Hypothalamus (tissue), 51 donors: ENCODE measurements at places on chromosomes 16 and 17.

DNA sequence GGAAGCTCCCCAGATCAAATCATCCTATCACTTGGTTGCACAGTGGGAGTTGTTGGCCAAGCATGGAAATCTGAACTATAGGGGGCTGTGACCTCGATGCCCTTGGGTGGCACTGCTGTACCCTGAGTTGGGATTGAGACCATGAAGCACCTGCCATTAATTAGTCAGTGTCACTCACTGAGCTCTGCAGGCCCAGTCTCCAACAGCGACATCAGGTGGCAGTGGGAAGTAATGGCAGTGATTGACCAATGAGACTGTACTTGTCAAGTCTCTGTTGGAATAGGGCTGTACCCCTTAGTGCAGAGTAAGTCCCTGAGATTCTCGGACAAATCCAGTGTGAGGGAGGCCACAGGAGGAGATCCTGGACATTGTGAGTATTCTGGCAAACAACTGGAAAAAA, 118.0 kb upstream of the RPL38 start:
- no peak for DNase-seq

DNA sequence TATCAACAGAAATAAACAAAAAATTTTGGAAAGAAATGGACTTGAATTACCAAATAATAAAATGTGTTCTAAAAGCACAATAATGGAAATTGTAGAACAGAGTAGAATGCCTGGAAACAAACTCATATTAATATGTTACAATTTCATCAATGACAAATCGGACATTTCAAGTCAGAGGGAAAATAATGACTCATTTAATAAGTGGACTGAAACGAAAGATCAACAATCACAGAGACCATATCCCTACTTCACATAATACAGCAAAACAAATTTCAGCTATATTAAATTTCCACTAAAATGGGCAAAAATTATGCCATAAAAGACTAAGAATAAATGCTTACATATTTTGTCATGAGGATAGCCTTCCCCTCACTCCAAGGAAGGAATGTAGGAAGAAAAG, 25.7 kb downstream of the CDYL2 start:
- no peak for DNase-seq

- no peak for DNase-seq
Measured at GRCh38 chr16:59295993-59296736, 562.0 kb upstream of the GOT2 start.

DNA sequence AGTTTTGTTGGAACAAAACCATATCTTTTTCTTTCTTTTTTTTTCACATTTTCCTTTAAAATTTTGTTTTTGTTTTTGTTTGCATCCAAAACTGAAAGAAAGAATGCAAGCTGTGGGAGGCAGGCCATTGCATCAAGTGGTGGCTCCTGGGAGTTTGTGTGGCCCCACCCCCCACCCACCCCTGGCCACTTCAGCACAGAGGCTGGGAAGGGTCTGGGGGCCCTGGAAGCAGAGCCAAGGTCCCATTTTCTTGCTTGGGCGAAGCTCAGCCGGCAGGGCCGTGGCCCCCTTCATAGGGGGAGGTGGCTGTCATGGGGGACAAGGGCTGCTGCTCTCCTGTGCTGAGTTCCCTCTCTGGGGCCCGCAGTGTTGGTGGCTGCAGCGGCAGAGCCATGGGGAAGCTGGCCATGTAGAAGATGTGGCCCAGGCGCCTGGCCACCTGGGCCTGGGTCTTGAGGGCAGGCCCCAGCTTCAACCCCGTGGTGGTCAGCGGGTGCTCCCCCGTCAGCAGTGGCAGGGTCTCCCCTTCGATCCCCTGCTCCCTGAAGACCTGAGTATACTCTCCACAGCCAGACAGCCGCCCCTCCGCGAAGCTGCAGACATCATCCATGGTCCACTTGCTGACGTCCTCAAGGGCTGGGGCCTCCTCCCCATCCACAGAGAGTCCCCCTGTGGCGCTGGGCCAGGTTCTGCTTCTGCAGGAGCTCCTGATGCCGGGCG, 19.8 kb downstream of the PAFAH1B1 start:
- no peak for DNase-seq

- DNase-seq, result no peak
Measured at GRCh38 chr17:17275971-17276370, 5.1 kb downstream of the COPS3 start.

GRCh38 chr17:36862116-36862920, 75.0 kb upstream of the LHX1 start:
- no peak for DNase-seq

GRCh38 chr17:80529104-80529903, 15.3 kb upstream of the RPTOR start:
- no peak for DNase-seq

DNA sequence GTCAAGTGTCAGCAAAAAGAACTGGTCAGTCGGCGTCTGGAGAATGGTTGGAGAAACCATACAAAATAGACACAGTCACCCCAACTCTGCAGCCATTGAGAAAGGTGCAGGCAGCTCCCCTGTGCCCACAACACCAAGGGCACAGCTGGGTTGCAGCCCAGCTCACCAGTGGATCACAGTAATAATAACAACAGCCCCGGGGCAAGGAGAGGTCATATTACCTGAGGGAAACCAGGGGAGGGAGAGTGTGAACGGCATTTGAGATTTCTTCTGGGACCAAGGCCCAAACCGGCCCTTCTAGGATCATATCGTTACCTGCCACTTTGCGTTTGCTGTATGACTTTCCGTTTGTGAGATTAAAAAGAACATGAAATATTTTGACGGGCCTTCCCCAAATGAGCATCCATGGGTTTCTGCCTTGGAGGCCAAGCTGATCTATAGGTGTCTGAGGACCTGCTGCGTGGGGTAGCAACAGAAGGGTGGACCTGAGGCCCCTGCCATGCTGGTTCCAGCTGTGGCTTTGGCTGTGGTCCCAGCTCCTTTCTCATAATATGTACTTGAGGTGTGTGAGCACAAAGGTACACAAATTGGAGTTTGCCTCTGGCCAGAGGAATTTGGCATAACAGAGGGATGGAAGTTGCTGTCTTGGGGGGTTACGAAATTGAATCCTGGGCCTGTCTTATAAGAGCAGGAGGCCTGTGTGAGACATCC, 154.6 kb downstream of the CMIP start:
- no peak for DNase-seq

DNA sequence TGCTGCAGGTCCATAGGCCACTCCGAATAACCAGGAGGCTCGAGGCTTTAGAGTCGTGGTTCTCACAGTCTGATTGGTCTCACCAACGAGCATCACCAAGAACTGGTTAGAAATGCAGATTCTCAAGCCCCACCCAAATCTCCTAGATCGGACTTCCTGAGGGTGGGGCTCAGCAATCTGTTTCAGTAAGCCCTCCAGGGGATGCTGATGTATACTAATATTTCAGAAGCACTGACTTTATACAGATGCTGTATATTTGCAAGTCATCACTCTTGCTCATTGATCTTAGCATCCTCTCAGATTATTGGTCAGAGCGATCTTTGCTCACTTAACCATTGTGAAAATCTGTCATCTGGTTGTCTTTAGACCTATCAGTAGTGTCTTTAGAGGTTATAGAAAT, 4.4 kb upstream of the VAC14 start:
- DNase-seq, result no peak

DNA sequence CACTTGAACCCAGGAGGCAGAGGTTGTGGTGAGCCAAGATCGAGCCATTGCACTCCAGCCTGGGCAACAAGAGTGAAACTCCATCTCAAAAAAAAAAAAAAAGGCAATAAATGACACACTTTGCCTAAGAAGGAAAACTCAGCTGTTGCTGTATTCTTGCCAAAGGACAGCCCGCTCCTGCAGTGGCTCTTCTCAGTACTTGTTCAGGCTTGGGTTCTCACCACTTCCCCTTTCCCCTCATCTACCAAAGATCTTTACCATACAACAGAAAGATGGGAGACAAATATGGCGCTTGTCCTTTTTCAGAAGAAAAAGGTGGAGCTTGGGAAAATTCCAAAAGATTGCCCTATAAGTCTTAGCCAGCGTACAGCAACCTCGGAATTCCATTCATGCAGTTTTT, 58.5 kb downstream of the MYH13 start:
- DNase-seq, result no peak

- DNase-seq, result no peak
Measured at GRCh38 chr16:69404275-69404805, 18.5 kb upstream of the TERF2 start.
